ENCODE measurements at places on chromosomes 11 and 22.

GRCh38 chr11:93187290-93187689 lies 10.5 kb downstream of the SLC36A4 start:
- DNase-seq, result no peak

GRCh38 chr11:134343646-134344045 lies 11.9 kb downstream of the GLB1L2 start:
- DNase-seq, result no peak

DNA sequence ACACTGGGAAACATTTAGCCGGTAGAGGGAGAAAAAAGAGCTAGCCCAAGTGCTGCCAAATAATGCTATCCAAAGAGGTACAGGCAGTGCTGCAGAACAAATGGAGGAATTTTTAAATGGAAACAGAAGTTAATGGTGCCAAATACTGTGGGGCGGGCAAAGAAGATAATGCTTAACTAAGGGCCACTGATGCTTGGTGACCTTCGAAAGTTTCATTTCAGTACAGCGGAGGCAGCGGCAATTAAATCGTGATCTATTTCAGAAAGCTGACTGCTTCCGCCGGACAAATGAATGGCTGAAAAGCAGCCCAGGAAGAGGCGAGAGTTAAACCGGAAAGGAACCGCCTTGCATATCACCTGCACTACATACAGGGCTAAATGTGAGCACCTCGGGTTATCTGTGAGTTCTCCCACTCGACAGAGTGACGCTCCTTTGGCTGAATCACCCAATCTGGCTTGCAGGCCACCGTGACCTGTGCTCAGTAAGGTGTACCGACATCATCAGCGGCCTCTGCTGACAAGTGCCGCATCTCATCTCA lies 42.1 kb downstream of the CADM1 start:
- DNase-seq, result no peak

DNA sequence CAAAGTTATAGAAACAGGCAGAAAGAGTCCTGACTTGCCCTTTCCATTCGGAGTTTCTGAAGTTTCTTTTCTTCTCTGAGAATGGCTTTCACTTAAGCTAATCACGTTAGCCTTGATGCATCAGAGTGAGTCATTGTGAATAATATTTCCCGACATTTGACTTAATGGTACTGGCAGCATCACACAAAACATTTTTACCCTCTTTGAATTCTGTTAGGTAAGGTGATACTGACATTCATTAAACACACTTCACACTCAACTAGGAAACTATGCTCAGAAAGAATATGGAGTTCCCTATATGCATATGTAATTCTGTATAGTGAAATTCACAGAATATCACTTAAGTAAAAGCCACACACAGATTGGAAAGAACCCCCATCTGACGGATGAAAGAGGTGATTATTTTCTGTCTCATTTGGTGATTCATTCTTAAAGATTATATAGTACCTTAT lies 120.8 kb upstream of the ARHGAP20 start:
- DNase-seq, result no peak

Data from endothelial cell (in vitro differentiated cells).